ENCODE measurements at places on chromosomes 11 and 22. TPM values are rescaled to one million over a fixed set of nuclear protein-coding genes. Genes with fewer than 3 reads are reported as not detected.

OR6T1 gene
- total RNA-seq = not detected

- H3K27ac ChIP-seq = no peak overlapping the region
- peaks cover 3% of the 10 kb centered on the region for H3K27me3 ChIP-seq
- no peaks in the 10 kb centered on the region for H3K4me1 ChIP-seq
- H3K4me3 ChIP-seq = no peak overlapping the region
- peaks cover 53% of the 10 kb centered on the region for H3K36me3 ChIP-seq
- peak; percentile 2 for DNase-seq
Measured at GRCh38 chr11:11366793-11367192, 13.7 kb upstream of the CSNK2A3 start.

DNA sequence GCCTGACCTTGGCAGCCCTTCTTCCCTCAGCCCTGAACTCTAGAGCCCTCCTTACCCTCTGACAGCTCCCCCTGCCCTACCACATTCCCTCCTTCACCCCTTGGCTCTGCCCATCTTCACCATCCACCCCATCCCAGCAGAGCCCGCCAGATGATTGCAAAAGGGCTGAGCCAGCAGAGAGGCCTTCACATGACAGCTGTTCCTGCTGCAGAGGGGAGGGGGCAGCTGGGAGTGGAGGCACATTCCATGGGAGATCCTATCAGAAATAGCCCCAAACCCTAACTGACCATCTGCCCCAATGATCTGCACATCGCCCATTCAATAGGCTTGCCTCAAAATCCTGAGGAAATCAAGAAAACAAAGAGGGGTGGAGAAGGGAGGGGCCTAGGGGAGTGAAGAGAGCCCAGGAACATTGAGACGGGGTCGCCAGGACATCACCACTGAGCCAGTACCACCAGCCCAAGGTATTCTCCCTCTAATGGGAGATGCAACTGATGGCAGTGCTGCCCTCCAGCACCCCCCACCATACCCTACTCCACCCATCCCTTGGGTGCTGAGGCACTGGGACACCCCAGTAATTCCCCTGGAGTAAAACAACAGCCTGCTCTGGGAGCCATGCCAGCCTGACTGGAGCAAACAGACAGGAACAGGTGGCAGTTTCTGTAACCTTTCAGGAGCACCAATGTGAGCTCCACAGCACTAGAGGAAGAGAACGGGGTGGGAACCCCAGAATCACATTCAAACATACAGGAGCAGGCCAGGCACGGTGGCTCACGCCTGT lies 8.0 kb upstream of the AHNAK start:
- H3K36me3 ChIP-seq = peaks cover 9% of the 10 kb centered on the region
- no peak for DNase-seq
- peaks cover 66% of the 10 kb centered on the region for H3K4me1 ChIP-seq
- H3K4me3 ChIP-seq = peak overlapping the region; percentile 29
- H3K27me3 ChIP-seq = no peaks in the 10 kb centered on the region

OR6A2 gene
- total RNA-seq = not detected

MOGAT2 gene
- total RNA-seq = not detected

MEI1 gene
- not detected for total RNA-seq

OR51I1 gene
- total RNA-seq = not detected

FBXO3 gene
- total RNA-seq = 30.6 TPM

DNA sequence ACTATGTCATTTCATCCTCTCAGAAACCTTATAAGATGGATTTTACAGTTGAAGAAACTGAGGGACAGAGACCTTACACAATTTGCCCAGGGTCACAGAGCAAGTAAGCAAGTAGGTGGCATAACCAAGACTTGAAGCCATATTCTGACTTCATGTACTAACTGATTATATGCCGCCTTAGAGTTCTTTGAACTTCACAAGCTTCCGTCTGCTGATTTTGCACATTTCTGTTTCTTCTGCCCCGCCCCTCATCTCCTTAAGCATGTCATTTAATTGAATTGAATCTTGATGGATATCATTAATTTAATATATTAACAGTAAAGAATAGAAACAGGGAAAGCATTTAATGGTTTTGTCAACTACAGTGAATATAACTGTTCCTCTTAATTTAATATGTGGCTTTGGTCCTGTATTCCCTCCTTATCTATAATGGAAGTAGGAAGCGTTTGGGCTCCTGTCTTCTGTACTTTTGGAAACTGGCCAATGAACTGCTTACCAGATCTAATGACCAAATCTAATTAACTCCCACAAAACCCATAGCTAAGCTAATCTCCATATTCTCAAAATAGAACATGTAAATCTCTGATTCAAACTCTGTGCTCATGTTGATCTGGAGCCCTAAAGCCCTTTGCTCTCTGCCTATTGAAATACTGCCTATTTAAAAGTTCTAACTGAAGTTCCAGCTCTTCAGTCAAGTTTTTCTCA lies 30.4 kb downstream of the SIK2 start:
- H3K27me3 ChIP-seq = no peaks in the 10 kb centered on the region
- peaks cover 37% of the 10 kb centered on the region for H3K4me1 ChIP-seq
- no peak overlapping the region for H3K27ac ChIP-seq
- DNase-seq = no peak

- H3K4me3 ChIP-seq = no peak overlapping the region
- DNase-seq = no peak
- H3K36me3 ChIP-seq = peaks cover 14% of the 10 kb centered on the region
- peaks cover 5% of the 10 kb centered on the region for H3K4me1 ChIP-seq
- no peaks in the 10 kb centered on the region for H3K27me3 ChIP-seq
- H3K27ac ChIP-seq = no peak overlapping the region
Measured at GRCh38 chr11:87137711-87138110, 100.0 kb downstream of the TMEM135 start.

DNA sequence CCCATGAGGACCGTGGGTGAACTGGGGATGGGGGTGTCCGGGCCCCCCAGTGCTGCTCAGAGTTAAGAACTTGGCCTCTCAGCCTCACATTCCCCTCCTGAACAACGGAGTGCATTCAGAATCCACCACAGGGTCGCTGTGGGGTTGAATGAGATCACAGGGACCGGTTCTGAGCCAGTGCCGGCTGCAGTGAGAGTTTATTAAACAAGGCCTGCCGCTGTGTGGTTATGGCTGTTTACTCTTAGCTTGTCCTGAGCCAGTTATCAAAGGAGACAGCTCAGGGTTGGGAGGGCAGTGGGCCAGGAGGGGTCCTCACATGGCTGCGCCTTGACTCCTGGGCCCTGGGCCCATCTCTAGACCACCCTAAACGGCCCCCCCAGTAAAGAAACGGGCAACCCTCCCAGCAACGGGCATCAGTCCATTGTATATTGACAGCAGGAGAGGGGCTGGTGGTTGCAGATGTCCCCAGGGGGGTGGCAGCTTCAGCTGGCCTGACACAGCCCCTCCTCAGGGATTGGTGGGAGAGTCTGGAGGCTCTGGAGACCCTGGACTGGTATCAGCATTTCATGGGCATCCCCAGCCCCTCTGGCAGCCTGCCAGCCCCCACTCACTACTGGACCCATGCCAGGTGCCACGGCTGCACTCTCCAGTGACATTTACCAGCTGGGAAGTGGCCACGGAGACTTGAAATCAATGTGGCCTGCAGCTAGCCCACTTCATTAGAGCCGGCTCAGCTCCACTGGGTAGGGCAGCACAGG lies 15.1 kb upstream of the CABP7 start:
- H3K27ac ChIP-seq = no peak overlapping the region
- peaks cover 2% of the 10 kb centered on the region for H3K4me1 ChIP-seq
- peaks cover 18% of the 10 kb centered on the region for H3K27me3 ChIP-seq
- H3K4me3 ChIP-seq = no peak overlapping the region
- H3K36me3 ChIP-seq = no peaks in the 10 kb centered on the region

DNA sequence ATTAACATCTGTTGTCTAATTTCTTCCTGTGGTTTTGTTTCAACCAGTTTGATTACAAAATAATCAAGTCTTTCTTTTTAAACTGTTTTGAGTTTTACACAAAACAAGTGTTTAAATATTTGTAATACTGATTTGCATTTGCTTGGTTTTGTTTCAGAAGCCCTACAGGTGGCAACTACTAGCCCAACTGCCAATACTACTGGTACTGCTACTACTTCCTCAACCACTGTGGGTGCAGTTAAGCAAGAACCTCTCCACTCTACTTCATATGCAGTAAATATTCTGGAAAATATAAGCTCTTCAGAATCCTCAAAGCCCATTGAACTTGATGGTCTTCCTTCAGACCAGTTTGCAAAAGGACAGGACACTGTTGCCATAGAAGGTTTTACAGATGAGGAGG lies 61.1 kb downstream of the QSER1 start:
- no peaks in the 10 kb centered on the region for H3K27me3 ChIP-seq
- no peak overlapping the region for H3K27ac ChIP-seq

GRCh38 chr22:38652859-38653258 lies 3.3 kb downstream of the FAM227A start:
- H3K4me3 ChIP-seq = no peak overlapping the region
- H3K27me3 ChIP-seq = no peaks in the 10 kb centered on the region
- H3K36me3 ChIP-seq = peaks cover 2% of the 10 kb centered on the region

- no peak overlapping the region for H3K27ac ChIP-seq
- peaks cover 12% of the 10 kb centered on the region for H3K4me1 ChIP-seq
- H3K27me3 ChIP-seq = peaks cover 3% of the 10 kb centered on the region
- DNase-seq = no peak
- no peaks in the 10 kb centered on the region for H3K36me3 ChIP-seq
Measured at GRCh38 chr11:2703363-2704141, 3.8 kb upstream of the KCNQ1OT1 start.

OSM gene
- total RNA-seq = not detected

DNA sequence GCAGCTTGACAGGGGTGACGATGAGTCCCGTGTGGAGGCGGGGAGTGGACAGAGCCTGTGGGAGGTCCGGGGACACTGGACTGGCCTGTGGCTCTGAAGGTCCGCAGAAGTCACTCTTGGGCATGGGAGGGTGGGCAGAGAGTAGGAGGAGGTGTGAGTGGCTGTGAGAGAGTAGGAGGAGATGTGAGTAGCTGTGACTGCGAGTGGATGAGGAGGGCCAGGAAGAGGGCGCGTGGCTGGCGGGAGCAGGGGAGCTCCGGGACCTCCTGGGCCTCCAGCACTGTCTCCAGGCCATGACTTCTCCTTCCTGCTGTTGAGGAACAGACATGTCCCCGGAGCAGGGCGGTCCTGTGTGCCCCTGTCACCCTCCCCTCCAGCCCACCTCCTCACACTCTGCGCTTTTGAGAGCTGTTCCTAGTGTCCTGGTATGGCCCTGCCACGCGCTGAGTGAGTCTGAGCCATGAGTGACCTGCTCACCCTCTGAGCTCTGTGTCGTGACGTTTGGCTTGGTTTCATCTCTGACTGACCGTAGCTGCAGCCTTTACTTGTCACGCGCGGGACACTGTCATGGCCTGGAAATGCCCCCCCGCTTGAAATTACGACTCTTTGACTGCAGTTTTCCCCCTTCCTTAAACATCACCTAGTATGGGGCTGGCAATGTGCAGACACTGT lies 391.5 kb downstream of the TBC1D22A start:
- DNase-seq = no peak
- no peak overlapping the region for H3K4me3 ChIP-seq
- peaks cover 2% of the 10 kb centered on the region for H3K36me3 ChIP-seq
- H3K27ac ChIP-seq = no peak overlapping the region
- H3K4me1 ChIP-seq = peaks cover 7% of the 10 kb centered on the region

- no peak overlapping the region for H3K27ac ChIP-seq
- no peak overlapping the region for H3K4me3 ChIP-seq
- H3K36me3 ChIP-seq = peaks cover 6% of the 10 kb centered on the region
- peaks cover 58% of the 10 kb centered on the region for H3K4me1 ChIP-seq
Measured at GRCh38 chr11:87263264-87263838, 225.6 kb downstream of the TMEM135 start.

FADS2 gene
- total RNA-seq = 207 TPM

CBX7 gene
- total RNA-seq = 9.6 TPM

DNA sequence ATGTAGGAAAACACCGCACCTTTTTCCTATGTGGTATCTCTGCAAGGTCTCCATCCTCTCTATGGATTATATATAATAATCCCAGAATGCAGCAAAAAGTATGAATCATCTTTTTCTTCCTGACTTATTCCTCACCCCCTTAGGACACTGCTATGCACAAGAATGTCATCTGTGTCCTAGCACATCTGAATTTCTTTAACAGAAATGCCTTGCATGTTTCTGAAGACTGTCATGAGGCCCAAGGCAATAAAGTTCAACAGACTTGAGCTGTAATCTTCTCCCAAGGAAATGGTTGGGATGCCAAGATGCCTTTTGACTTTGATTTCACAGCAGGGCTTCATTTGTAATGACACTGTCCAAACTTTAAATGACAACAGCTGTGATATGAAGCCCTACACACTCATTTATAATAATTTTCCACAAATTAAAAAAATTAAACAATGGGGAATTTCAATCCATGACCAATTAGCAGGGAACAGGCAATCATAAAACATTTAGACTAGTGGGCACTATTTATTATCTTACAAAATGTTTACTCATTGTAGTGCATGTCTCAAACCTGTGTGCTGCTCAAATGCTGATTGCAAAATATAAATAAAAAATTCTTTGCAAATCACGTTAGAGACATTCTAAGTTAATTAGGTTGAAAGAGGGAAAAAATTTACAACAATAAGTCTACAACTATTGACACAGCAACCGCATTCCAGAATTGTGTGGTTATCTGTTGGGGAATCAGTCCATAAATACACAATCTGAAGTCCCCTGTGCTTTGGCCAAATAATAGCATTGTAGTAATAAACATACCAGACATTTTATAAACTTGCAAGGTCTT lies 242.3 kb downstream of the SWAP70 start:
- H3K4me1 ChIP-seq = peaks cover 75% of the 10 kb centered on the region
- no peak for DNase-seq
- H3K27me3 ChIP-seq = no peaks in the 10 kb centered on the region
- peaks cover 12% of the 10 kb centered on the region for H3K36me3 ChIP-seq

GRCh38 chr11:40125054-40125453 lies 1334.4 kb downstream of the LRRC4C start:
- no peak overlapping the region for H3K27ac ChIP-seq
- no peaks in the 10 kb centered on the region for H3K36me3 ChIP-seq
- DNase-seq = no peak
- no peak overlapping the region for H3K4me3 ChIP-seq
- no peaks in the 10 kb centered on the region for H3K27me3 ChIP-seq
- no peaks in the 10 kb centered on the region for H3K4me1 ChIP-seq

CCDC81 gene
- total RNA-seq = 1.4 TPM

CSTF3 gene
- 27.8 TPM for total RNA-seq

GRCh38 chr11:121554552-121554951 lies 101.8 kb upstream of the SORL1-AS1 start:
- H3K27ac ChIP-seq = no peak overlapping the region
- H3K4me1 ChIP-seq = peaks cover 9% of the 10 kb centered on the region
- no peaks in the 10 kb centered on the region for H3K36me3 ChIP-seq
- H3K27me3 ChIP-seq = peaks cover 50% of the 10 kb centered on the region
